RKO (cell line): ENCODE measurements at places on chromosomes 6 and 20.

DNA sequence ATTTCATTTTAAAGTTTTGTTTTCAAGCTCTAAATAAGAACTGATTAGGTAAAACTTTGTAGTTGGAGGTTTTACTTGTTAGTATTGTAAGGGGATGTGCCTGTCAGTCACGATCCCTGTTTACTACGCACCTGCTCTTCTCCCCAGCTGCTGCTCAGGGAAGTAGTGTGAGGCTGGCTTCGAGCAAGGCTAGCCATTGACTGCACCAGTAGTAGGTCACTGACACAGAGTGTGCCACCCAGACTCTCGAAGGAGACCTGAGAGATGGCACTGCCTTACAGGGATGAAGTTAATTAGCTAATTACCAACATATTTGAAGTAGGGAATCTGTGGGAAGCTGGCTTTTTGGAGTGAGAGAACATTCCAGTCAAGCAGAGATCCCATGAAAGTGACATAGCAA is 89.2 kb downstream of the DNAH8 start:
- DNase-seq, result no peak

GRCh38 chr6:152086223-152086873 is 278.9 kb downstream of the ESR1 start:
- DNase-seq, result no peak

DNA sequence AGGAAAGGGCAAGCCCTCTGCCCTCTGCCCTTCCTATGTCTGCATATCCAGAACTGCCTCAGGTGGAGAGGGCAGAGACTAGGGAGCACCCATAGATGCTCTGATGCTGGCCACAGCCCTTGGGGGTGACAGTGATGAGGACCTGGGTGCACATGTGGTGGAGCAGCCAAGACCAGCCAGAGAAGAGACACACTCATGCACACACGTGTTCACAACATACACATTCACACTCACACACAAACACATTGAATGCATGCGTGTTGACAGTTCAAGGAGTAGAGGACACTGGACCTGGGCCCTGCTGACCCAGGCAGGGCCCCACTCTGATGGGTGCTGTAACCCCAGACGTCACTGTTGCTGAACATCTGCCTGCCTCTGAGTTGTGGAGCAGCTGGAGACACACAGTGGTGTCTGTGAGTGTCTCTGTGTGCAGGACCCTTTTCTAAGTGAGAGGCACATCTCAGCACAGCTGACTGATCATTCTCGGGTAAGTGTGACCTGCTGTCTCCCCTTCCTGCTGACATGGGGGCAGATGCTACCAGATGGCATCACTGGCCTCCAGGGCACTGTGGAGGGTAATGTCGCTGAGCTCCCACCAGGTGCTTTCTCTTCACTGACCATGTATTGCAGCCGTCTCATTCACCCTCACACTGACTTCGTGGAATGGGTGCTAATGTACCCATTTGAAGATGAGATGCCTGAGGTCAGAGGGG is 30.1 kb upstream of the MAS1L start:
- no peak for DNase-seq

DNA sequence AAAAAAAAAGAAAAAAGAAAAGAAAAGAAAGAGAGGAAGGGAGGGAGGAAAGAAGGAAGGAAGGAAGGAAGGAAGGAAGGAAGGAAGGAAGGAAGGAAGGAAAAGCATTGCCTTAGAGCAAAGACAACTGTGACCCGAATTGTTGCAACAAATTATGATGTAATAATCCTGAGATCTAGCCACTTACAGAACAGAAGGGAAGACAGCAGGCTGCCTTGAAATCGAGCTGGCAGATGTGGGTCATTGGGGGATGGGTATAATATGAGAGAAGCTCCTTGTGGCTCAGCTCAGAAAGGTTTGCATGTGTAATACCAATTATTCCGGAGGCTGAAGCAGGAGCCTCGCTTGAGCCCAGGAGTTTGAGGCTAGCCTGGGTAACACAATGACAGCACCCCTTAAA is 208.1 kb upstream of the PROKR2 start:
- DNase-seq, result no peak

DNA sequence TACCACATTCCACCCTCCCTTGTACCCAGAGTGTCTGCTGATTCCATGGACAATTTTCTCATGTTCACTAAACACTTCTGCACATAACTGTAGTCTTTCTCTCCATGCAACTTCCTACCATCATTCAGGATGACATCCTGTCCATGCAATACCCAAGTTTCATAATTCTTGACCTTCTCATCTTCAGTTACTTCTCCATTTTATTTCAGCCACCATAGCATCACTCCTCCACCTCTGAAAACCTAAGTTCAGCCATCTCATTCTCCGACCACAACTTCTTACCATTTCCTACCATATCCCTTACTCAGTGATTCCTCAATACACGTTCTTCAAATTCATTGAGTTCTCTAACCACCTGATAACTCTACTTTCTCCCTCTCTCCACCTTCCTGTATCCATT is 216.5 kb upstream of the TENT5A start:
- DNase-seq, result no peak

DNA sequence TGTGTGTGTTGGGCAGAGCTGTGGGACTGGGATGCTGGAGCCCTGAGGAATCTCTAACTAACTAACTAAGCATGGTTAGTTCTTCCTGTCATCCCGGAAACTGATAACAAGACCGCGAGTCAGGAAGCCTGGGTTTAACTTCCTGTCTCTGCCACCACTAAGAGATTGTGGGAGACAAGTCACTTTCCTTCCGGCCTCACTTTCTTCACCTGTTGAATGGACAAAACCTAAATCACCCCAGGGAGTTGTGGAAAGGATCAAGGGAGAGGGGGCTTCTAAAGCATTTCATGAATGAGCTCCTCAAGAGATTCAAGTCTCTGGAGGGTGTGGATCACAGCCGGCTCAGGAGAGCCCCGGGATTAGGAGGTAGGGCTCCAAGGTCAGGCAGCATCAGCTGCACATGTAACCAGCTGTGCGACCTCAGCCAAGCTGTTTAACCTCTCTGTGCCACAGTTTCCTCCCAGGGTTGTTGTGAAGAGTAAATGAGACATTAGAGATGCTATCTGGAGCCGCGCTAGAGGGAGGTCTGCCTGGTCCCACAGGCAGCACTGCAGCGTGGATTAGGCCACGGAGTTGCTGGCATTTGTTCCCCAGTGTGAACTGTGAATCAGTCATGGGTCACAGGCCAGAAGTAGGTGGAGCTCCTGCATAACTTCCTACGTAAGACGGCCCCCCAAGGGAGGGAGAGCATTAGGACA is 105.1 kb downstream of the TOX2 start:
- peak; percentile 31 for DNase-seq

- no peak for DNase-seq
Observed at GRCh38 chr6:93468291-93468690, 48.9 kb upstream of the EPHA7 start.

- DNase-seq, result no peak
Observed at GRCh38 chr20:53944796-53945195, 125.6 kb downstream of the BCAS1 start.

GRCh38 chr6:87653074-87653962 is 48.7 kb downstream of the AKIRIN2 start:
- DNase-seq, result no peak

GRCh38 chr6:69044534-69044933 is 409.5 kb downstream of the ADGRB3 start:
- DNase-seq, result no peak

GRCh38 chr20:25863536-25864325 is 167.1 kb upstream of the ZNF337 start:
- DNase-seq, result peak; percentile 30

GRCh38 chr6:55009131-55009530 is 162.6 kb downstream of the FAM83B start:
- no peak for DNase-seq

DNA sequence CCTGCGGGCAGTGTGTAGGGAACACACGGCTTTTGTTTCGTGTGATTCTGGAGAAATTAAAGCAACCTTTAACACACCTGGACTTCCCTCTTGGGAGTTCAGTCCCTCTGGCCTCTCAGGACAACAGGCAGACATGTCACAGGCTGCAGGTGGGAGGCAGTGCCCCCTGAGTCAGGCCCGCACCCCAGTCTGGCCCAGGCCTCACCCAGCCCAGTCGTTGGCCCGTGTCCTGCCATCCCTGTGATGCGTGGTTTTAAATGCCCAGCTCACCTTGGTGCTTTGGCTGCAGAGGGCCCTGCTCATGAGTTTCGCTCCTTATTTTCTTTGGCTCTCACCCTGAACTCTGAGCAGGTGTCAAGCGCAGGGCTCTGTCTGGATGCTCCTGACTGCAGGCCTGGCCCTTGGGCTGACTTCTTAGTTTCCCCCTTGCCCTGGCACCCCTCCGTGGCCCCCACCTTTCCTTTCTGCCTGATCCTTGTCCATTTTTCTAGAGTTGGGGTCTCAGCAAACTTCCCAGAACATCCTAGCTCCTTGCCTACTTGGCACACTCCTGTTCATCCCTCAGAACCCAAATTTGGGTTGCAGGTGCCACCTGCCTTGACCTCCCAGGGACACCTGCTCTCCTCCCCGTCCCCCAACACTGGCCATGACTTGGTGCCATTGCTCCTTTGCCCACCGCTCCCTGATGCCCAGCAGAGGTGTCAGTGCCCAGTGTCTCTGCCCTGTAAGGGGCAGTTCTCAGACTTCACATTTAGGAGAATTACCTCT is 2.2 kb upstream of the CABLES2 start:
- DNase-seq, result no peak

DNA sequence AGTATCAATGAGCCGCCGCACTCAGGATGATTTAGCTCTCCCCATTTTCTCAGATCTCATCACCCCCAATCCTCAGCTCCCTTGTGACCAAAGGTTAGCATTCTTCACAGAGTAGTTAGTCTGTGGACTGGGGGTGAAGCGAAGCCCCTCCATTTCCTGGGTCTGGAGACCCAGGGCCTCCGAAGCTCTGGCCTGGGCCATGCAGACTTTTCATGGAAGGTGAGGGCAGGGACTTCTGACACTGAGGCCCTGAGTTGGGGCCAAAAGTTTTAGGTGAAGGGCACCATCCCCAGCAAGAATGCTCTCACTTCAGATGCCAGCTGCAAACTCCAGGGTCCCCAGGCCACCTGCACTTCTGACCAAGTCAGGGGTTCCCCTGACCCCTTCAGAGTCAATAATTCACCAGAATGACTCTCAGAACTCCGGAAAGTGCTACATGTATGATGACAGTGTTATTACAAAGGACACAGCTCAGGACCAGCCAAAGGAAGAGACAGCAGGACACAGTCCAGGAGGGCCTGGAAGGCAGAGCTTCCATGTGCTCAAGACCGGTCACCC is 65.7 kb upstream of the DUSP22 start:
- no peak for DNase-seq

- peak; percentile 22 for DNase-seq
Observed at GRCh38 chr6:135145063-135145800, 35.9 kb upstream of the MYB start.

DNA sequence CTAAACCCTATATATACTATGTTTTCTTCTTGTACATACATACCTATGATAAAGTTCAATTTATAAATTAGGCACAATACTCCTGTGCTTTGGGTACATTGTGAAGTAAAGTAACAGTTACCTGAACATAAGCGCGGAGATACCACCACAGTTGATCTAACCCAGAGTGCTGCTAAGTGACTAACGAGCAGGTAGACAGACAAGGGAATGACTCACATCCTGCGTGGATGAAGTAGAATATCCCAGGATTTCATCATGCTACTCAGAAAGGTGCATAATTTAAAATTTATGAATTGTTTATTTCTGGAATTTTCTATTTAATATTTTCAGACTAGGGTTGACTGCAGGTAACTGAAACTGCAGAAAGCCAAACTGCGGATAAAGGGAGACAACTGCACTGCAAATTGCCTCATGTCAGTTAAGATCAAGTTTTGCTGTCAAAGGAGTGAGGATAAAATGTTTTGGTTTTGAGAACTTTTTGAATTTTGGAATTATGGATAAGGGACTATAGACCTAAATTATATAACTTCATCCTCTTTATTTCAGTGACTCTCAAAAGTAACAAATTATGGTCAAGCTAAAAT is 14.4 kb downstream of the MKKS start:
- DNase-seq, result peak; percentile 70

DNA sequence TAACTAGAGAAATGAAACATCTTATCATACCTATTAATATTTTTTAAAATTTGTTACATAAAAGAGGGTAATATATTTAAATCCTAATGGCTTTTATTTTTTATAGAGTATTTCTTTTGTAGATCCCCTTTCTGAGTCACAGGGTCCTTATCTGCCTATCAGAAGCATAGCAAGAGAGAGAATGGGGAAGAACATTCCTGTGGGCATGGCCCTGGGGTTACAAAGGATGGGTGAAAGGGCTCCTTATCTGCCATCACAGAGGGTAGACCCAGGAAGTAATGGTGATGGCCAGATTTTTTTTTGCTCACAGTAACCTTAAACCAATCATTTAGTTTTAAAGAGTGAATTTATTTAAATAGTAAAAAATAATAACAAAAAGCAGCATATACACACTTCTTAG is 582.1 kb upstream of the HTR1E start:
- DNase-seq, result no peak

GRCh38 chr6:158803733-158804143 is 15.4 kb downstream of the EZR start:
- DNase-seq, result no peak

DNA sequence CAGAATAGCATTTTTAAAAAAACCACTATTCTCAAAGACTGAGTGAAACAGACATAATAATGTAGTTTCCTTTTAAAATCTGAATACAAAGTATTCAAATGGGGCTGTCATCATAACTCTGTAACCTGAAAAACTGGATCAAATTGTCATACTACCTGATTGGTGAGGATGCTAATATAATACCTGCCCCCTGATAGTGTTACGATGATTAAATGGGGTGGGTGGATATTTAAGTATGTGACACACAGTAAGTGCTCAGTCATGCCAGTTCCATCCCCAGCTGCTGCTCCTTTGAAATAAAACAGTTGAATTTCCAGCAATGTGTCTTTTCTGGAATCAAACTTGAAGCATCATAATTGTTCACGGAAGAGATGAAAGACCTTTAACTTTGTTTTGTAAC is 8.9 kb downstream of the HTR1B start:
- no peak for DNase-seq

- peak; percentile 68 for DNase-seq
Observed at GRCh38 chr6:73854998-73855718, 159.2 kb downstream of the CD109 start.

GRCh38 chr6:29227235-29227634 is 56.5 kb downstream of the OR2J2 start:
- DNase-seq, result no peak

GRCh38 chr6:110683241-110683640 is 132.0 kb downstream of the CDK19 start:
- no peak for DNase-seq

DNA sequence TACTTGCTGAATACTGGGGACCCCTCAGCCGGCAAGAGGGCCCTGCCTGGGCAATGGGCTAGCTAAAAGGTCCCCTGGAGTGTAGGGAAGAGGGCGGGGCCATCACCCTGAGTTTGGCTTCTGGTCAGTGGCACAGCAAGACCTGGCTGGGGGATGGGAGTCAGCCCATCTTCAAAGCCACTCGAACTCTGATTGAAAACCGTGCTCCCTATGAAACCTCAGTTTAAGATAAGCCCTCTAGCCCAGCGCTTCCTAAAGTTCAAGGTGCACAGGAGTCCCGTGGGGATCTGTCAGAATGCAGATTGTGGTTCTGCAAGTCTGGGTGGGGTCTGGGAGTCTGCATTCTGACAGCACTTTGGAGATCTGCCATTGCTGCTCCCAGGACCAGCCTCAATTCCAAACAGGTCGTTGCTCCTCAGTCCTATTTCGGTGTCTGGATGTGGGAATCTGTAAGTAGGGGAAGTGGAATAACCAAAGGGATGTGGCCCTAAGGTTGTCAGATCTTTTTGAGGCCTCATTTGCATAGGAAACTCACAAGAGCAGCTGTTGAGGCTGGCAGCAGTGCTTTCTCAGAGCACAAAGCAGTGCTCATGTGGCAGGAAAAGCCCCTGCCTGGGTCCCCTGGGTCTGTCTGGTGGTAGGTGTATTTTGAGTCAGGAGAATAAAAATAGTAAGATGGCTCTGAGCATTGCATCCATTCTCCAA is 85.3 kb upstream of the SCP2D1 start:
- DNase-seq, result no peak
